AG10803 (cell line): ENCODE measurements at places on chromosomes 3 and 15.
A peak's percentile ranks its signal among the peaks of the same experiment; 100 is the strongest.

GRCh38 chr15:99105514-99106341 lies 848 bp downstream of the SYNM start:
- peak; percentile 66 for DNase-seq

GRCh38 chr15:48144889-48145288 lies 24.1 kb downstream of the SLC24A5 start:
- DNase-seq, result peak; percentile 14

- no peak for DNase-seq
Measured at GRCh38 chr15:65050270-65050669, 5.1 kb downstream of the SLC51B start.

DNA sequence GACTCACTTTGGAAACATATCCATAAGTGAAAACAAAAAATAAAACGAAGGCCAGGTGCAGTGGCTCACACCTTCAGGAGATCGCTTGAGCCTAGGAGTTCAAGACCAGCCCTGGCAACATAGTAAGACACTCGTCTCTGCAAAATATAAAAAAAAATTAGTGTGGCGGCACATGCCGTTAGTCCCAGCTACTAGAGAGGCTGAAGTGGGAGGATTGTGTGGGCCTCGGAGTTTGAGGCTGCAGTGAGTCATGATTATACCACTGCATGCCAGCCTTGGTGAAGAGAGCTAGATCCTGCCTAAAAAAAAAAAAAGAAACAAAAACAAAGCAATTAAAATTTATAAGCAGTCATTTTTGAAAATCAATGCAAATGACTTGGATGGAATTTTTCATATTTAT lies 54.7 kb upstream of the NANOGP8 start:
- DNase-seq, result no peak

- DNase-seq, result no peak
Measured at GRCh38 chr3:74106925-74107324, 482.2 kb upstream of the PDZRN3 start.
